ENCODE measurements at places on chromosomes 5 and 9. TPM values are rescaled to one million over a fixed set of nuclear protein-coding genes. Genes with fewer than 3 reads are reported as not detected.

The TAF11L10 gene
- polyA plus RNA-seq, result not detected

The INSL6 gene
- 0.28 TPM for polyA plus RNA-seq

The PCDHA1 gene
- polyA plus RNA-seq, result 0.05 TPM

The GRXCR2 gene
- polyA plus RNA-seq, result 0.08 TPM

The AJM1 gene
- 0.68 TPM for polyA plus RNA-seq

The TMEM232 gene
- polyA plus RNA-seq, result 7.6 TPM

The RLN1 gene
- polyA plus RNA-seq, result 0.41 TPM

The PTPRD gene
- polyA plus RNA-seq, result 114 TPM

The GABRA6 gene
- not detected for polyA plus RNA-seq

The MAP1B gene
- polyA plus RNA-seq, result 12.3 TPM

The ACTBL2 gene
- not detected for polyA plus RNA-seq

The CAVIN4 gene
- 2.7 TPM for polyA plus RNA-seq

The CATSPER3 gene
- polyA plus RNA-seq, result 1.6 TPM

The PCDHA11 gene
- polyA plus RNA-seq, result 0.54 TPM

The ENHO gene
- polyA plus RNA-seq, result 1.5 TPM

The CHSY3 gene
- 4.8 TPM for polyA plus RNA-seq

The OR1J2 gene
- not detected for polyA plus RNA-seq

The MEIKIN gene
- polyA plus RNA-seq, result not detected

The ADGRD2 gene
- 0.07 TPM for polyA plus RNA-seq

The UBE2D2 gene
- 182 TPM for polyA plus RNA-seq

The MARCHF3 gene
- polyA plus RNA-seq, result 7.1 TPM

The NR2F1-AS1 gene
- polyA plus RNA-seq, result 53.1 TPM

The TMEM215 gene
- polyA plus RNA-seq, result 0.54 TPM

The PCDHGC4 gene
- polyA plus RNA-seq, result 2.8 TPM

The NEUROG1 gene
- not detected for polyA plus RNA-seq

The PCDHA9 gene
- not detected for polyA plus RNA-seq

The AMBP gene
- 1.3 TPM for polyA plus RNA-seq

The SVEP1 gene
- 7.4 TPM for polyA plus RNA-seq

The GABRA1 gene
- not detected for polyA plus RNA-seq
